Smooth muscle cell of the pulmonary artery (primary cell): ENCODE measurements at places on chromosomes 6 and 20. TPM values are rescaled to one million over a fixed set of nuclear protein-coding genes. Genes with fewer than 3 reads are reported as not detected.

The RAET1L gene
- not detected in 2 replicates for total RNA-seq

The SLA2 gene
- 0.03 TPM in 1 of 2 replicates, not detected in the other for total RNA-seq

The SLC13A3 gene
- 2.2 and 2.5 TPM in 2 replicates for total RNA-seq

The MYLK4 gene
- 0.26 and 0.43 TPM in 2 replicates for total RNA-seq

The TTBK1 gene
- 0.07 TPM in 1 of 2 replicates, not detected in the other for total RNA-seq

The EEF1E1 gene
- total RNA-seq: 28.9 and 31.3 TPM in 2 replicates

The TP53TG5 gene
- total RNA-seq: 0.03 TPM in 1 of 2 replicates, not detected in the other

The KHDC1L gene
- not detected in 2 replicates for total RNA-seq

The CST1 gene
- 0.63 and 31.1 TPM in 2 replicates for total RNA-seq

The TRIM31 gene
- not detected in 2 replicates for total RNA-seq

The LY6G5C gene
- 0.26 and 0.85 TPM in 2 replicates for total RNA-seq

The FAM83C gene
- total RNA-seq: not detected in 2 replicates

The TAAR9 gene
- total RNA-seq: 0.07 TPM in 1 of 2 replicates, not detected in the other

The CCN5 gene
- total RNA-seq: 3.0 and 36.4 TPM in 2 replicates

The BAG2 gene
- 16.5 and 16.6 TPM in 2 replicates for total RNA-seq

The C20orf144 gene
- total RNA-seq: 0.03 TPM in 1 of 2 replicates, not detected in the other

The MAP7 gene
- 0.76 and 1.3 TPM in 2 replicates for total RNA-seq

The THBS2 gene
- total RNA-seq: 2,099 and 2,982 TPM in 2 replicates

The IMPG1 gene
- not detected in 2 replicates for total RNA-seq

The TFAP2C gene
- not detected in 2 replicates for total RNA-seq

The NKAPL gene
- total RNA-seq: 0.96 and 1.7 TPM in 2 replicates

The TNFRSF6B gene
- 0.98 and 21.2 TPM in 2 replicates for total RNA-seq

The CHD6 gene
- total RNA-seq: 27.5 and 30.9 TPM in 2 replicates

The FBXO30 gene
- 14.9 and 18.6 TPM in 2 replicates for total RNA-seq

The PBOV1 gene
- not detected in 2 replicates for total RNA-seq

The TMEM63B gene
- 36.9 and 56.1 TPM in 2 replicates for total RNA-seq

The HUS1B gene
- 1.2 and 1.3 TPM in 2 replicates for total RNA-seq

The MICAL1 gene
- total RNA-seq: 50.4 and 71.4 TPM in 2 replicates
